GM23248 (cell line): ENCODE measurements at places on chromosomes 12 and 14. TPM values are rescaled to one million over a fixed set of nuclear protein-coding genes. Genes with fewer than 3 reads are reported as not detected.

Gene NTS
- polyA plus RNA-seq: not detected in 2 replicates

Gene MIP
- polyA plus RNA-seq: not detected in 2 replicates

- no peak overlapping the region for H3K27ac ChIP-seq
- no peaks in the 10 kb centered on the region for H3K36me3 ChIP-seq
- no peak for DNase-seq
- no peak overlapping the region for H3K4me3 ChIP-seq
- H3K27me3 ChIP-seq: no peaks in the 10 kb centered on the region
These were observed 165.8 kb downstream of the KSR2 start for GRCh38 chr12:117803001-117803400.

GRCh38 chr14:51401756-51402155 lies 161.7 kb downstream of the TMX1 start:
- no peak for DNase-seq
- no peaks in the 10 kb centered on the region for H3K36me3 ChIP-seq
- H3K4me1 ChIP-seq: peaks cover 39% of the 10 kb centered on the region

- no peaks in the 10 kb centered on the region for H3K27me3 ChIP-seq
- no peak overlapping the region for H3K27ac ChIP-seq
- no peaks in the 10 kb centered on the region for H3K4me1 ChIP-seq
- DNase-seq: peak; percentile 1
- no peaks in the 10 kb centered on the region for H3K36me3 ChIP-seq
These were observed 265.6 kb upstream of the GARIN6 start for GRCh38 chr12:99381992-99382391.

GRCh38 chr12:27826076-27826475 lies 46.0 kb upstream of the MANSC4 start:
- peak; percentile 53 for DNase-seq
- H3K27me3 ChIP-seq: no peaks in the 10 kb centered on the region
- H3K4me1 ChIP-seq: peaks cover 27% of the 10 kb centered on the region
- no peaks in the 10 kb centered on the region for H3K36me3 ChIP-seq
- H3K27ac ChIP-seq: no peak overlapping the region

DNA sequence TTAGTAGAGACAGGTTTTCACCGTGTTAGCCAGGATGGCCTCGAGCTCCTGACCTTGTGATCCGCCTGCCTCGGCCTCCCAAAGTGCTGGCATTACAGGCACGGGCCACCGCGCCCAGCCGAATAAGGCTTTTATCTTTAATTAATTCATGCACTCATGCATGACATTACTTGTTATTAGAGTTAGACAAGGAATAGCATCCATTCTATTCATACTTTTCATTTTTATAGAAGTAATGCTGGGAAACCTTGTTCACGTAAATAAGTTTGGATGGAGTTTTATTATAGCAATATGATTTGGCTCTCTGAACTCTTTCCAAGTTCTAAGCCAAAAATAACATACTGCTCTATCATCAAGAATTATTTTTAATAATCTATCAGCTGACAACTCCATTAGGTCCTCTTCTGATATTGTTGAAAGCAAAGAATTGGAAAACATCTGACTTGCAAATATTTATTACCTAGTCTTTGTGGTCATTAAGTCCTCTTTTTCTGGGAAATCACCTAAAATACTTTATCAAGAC lies 168.8 kb upstream of the CCND2 start:
- DNase-seq: no peak
- no peak overlapping the region for H3K27ac ChIP-seq
